ENCODE measurements at places on chromosomes 13 and 19.
A peak's percentile ranks its signal among the peaks of the same experiment; 100 is the strongest.

DNA sequence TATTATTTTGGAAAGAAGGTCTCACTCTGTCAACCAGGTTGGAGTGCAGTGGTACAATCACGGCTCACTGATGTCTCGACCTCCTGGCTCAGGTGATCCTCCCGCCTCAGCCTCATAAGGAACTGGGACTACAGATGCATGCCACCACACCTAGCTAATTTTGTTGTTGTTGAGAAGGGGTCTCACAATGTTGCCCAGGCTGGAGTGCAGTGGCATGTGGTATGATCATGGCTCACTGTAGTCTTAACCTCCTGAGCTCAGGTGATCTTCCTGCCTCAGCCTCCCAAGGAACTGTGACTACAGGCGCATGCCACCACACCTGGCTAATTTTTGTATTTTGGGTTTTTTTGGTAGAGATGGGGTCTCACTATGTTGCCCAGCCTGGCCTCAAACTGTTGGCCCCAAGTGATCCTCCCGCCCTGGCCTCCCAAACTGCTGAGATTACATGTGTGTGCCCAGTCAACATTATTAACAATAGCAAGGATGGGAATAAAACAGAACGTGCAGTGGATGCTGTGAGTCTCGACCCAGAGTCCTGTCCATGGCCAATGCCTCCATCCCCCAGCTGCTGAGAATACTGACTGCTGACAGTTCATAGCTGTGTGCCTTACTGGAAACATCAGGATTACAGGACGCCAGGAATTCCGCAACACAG, 5.4 kb upstream of the MBD3L3 start:
- DNase-seq = no peak

GRCh38 chr13:67829641-67830040, 599.5 kb upstream of the PCDH9 start:
- no peak for DNase-seq

GRCh38 chr19:9741476-9742171, 26.9 kb downstream of the ZNF846 start:
- no peak for DNase-seq

DNA sequence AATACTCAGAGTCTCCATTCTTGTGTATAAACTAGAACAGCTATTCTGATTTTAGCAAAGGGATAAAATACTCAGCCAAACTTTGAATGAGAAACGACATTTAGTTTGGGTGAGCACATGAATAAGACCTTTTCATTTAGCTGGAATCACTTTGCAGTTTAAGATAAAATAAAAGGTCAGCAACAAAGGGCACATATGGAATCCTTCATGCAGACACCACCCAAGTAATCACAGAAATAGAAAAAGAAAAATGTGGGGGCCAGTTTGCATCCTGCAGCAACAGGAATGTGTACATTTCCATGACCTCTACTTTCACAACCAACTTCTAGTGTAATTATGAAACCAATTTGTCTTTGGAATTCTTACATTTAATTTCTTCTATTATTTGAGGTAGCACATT, 1637.4 kb downstream of the PCDH9 start:
- no peak for DNase-seq

DNA sequence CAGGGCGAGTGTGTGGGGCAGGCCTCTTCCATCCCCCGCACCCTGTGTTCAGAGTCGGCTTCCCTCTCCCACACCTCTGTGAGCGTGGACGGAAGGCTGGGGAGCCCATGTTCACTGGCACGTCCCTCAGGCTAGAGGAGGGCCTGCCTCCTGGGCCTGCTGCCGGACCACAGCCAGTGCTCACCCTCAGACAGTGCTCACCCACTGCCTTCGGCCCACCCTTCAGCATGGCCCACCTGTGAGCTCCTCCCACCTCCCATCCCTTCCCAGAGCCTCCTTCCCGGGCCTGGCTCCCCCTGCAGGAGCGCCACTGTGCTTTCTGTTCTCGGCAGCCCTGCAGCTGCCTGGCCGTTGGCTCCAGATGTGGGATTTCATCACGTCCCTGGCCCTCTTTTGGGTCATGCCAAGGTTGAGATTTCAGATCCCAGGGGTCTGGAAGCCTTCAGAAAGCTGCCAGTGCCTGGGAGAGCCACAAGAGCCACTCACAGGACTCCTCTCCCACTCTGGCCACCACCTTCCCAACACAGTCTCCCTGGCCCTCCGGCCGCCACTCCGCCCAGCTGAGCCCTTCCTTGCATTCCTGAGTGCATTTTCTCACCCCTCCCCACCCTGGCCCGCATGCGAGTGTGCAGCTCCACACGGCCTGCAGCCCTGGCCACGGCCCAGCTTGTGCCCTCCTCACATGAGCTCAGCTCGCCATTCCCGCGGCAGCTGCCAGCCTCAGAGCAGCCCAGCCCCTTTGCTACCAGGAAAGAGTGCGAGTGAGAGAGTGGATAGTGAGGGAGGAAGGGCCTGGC, 25.3 kb downstream of the CAPN12 start:
- DNase-seq = no peak

DNA sequence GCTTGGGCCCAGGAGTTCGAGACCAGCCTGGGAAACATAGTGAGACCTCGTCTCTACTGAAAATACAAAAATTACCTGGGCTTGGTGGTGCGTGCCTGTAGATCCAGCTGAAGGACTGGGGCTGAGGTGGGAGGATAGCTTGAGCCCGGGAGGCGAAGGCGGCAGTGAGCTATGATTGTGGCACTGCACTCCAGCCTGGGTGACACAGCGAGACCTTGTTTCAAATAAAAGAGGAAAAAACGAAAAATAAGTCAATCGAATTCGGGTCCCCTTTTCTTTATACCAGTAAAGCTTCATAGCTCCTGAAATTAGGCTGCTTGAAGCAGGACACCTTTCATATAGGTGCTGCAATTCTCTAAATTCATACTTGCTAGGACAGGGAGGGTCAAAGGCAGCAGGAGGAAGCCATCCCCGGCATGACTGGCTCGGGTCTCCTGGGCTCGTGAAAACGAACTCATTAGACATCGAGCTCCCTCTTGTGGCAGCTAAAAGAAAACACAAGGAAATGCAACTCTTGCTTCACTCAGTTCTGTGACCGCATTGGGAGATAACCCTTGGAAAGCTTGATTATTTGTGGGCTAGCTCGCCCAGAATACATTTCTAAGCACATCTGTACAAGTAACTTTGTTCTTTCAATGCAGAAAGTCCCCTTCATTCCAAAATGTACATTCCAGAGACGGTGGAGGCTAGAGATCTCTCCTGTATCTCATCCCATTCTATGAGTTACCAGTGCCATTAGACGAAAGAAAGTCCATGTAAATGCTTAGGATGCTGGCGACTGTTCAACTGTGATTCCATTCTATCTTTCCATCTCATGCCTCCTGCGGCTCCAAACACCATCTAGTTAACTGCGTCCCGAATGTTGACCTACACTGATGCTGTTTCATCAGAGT, 16.8 kb downstream of the FPR2 start:
- peak; percentile 59 for DNase-seq

Data from NCI-H1694 treated with DMSO at 0.1 percent for 48 hours (cell line).